ENCODE measurements at places on chromosomes 4 and X. TPM values are rescaled to one million over a fixed set of nuclear protein-coding genes. Genes with fewer than 3 reads are reported as not detected.

DNA sequence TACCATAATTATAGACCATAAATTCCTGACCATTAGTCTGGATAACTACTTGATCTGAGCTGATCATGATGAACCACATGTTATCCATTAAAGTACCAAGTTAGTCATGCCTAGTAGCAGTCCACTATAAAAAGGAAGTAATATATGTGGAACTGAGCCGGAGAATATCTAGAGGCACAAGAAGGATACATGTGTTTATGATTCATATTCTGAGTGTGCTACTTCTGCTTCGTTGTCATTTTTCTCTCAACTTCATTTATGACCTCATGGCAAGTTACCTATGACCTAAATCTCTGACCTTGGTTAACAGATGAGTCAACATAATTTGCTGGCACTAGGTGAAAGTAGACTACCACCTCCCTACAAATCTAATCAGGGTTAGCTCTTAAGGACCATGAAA is 56.5 kb upstream of the ANKRD17 start:
- H3K4me3 ChIP-seq, result no peak overlapping the region
- no peak for DNase-seq
- no peaks in the 10 kb centered on the region for H3K4me1 ChIP-seq

- no peaks in the 10 kb centered on the region for H3K27me3 ChIP-seq
- DNase-seq, result no peak
- no peak overlapping the region for H3K27ac ChIP-seq
- H3K36me3 ChIP-seq, result no peaks in the 10 kb centered on the region
These were observed 66.8 kb downstream of the HHIP start for GRCh38 chr4:144712775-144713174.

- peak overlapping the region; percentile 81 for H3K4me3 ChIP-seq
- peak overlapping the region; percentile 94 for H3K27ac ChIP-seq
- H3K4me1 ChIP-seq, result peaks cover 9% of the 10 kb centered on the region
- no peaks in the 10 kb centered on the region for H3K36me3 ChIP-seq
These were observed 882 bp downstream of the MRFAP1 start for GRCh38 chr4:6641164-6641970.

DNA sequence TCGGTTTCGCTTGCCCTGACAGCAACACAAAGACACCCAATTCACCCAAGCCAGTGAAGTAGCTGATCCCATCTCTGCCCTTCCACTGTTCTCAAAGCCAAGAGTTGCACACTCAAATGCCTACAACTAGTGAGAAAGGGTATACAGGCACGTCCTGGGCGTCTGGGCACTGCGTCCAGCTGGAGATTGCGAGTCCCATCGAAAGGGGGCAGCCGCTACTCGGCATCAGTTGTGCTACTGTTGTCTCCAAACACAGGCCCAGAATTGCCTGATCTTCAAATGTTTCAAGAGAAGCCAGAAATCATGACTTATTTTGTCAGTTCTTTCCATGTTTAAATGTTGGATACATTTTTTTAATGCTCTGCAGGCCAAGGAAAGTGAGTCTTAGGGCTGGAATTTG is 487.8 kb downstream of the BCOR start:
- H3K27me3 ChIP-seq, result peaks cover 56% of the 10 kb centered on the region
- no peaks in the 10 kb centered on the region for H3K36me3 ChIP-seq
- H3K27ac ChIP-seq, result no peak overlapping the region
- no peak overlapping the region for H3K4me3 ChIP-seq
- no peak for DNase-seq

DNA sequence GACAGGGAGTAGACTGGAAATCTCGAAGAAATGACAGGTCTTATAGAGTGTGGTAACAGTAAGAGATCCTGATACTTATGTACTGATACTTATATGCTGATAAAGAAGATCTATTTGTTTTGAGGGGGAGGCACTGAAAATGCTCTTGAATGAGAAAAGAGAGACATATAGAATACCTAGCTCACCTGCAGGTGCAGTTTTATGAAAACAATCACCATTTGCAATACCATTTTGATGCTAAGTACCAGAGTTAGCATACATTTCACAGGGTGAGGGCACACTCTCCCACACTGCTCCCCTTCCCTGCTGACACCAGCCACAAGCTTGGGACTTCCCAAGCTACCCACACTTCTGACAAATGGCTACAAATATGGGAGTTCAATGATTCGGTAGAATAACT is 1490.1 kb upstream of the IGFBP7 start:
- H3K36me3 ChIP-seq, result no peaks in the 10 kb centered on the region
- H3K4me3 ChIP-seq, result no peak overlapping the region
- no peaks in the 10 kb centered on the region for H3K4me1 ChIP-seq
- H3K27ac ChIP-seq, result no peak overlapping the region
- no peaks in the 10 kb centered on the region for H3K27me3 ChIP-seq

- H3K27ac ChIP-seq, result no peak overlapping the region
- H3K36me3 ChIP-seq, result no peaks in the 10 kb centered on the region
- peaks cover 11% of the 10 kb centered on the region for H3K27me3 ChIP-seq
- H3K4me3 ChIP-seq, result no peak overlapping the region
- no peak for DNase-seq
These were observed 65.1 kb upstream of the DIAPH2 start for GRCh38 chrX:96619588-96619987.

GRCh38 chr4:126268106-126268505 is 953.4 kb downstream of the FAT4 start:
- H3K4me1 ChIP-seq, result no peaks in the 10 kb centered on the region
- no peak overlapping the region for H3K4me3 ChIP-seq
- H3K36me3 ChIP-seq, result no peaks in the 10 kb centered on the region
- H3K27me3 ChIP-seq, result no peaks in the 10 kb centered on the region
- DNase-seq, result no peak

DNA sequence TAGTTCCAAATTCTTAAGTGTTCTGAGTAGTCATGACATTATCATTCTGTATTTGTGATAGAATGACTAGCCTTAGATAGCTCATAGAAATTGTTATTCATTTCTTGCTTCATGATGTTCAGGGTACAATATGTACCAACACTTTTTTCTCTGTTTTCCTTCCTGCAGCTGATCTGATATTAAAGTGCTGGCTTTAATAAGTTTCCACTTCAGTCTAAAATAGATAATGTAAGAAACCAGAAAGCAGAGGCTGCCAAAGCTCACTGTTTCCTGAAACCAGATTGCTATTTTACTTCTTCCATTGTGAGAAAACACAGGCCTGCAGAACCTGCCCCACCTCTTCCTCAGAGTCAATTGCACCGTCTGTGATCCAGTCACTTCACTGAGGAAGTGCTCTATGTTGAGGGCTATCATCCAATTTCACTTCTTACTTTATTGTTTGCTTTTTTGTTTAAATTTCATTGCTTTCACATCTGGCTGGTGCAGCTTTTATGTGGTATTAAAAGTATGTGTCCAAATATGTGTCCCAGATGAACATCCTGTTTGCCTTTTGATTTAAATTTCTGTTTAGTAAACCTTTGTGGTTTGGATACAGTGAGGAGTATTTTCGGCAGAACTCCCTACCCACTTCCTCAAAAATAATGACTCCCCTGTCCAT is 652.1 kb downstream of the ANKRD50 start:
- H3K27me3 ChIP-seq, result no peaks in the 10 kb centered on the region
- H3K36me3 ChIP-seq, result no peaks in the 10 kb centered on the region
- H3K4me3 ChIP-seq, result no peak overlapping the region
- peak overlapping the region; percentile 79 for H3K27ac ChIP-seq

DNAJB14 gene
- 37.4 TPM for total RNA-seq

RPS6KA6 gene
- total RNA-seq, result 5.2 TPM

NPY2R gene
- total RNA-seq, result 11.4 TPM

ZAR1 gene
- total RNA-seq, result 0.32 TPM

FAM149A gene
- 22.9 TPM for total RNA-seq

STATH gene
- total RNA-seq, result not detected
